ENCODE measurements at places on chromosomes 1 and 21. TPM values are rescaled to one million over a fixed set of nuclear protein-coding genes. Genes with fewer than 3 reads are reported as not detected.

The OR2L8 gene
- not detected for polyA plus RNA-seq

The SH3BGR gene
- 2.1 TPM for polyA plus RNA-seq

The C1orf53 gene
- polyA plus RNA-seq, result 2.7 TPM

The DCDC2B gene
- polyA plus RNA-seq, result not detected

The NLRP3 gene
- 2.4 TPM for polyA plus RNA-seq

The ERICH3 gene
- polyA plus RNA-seq, result not detected

The FCRL1 gene
- 0.09 TPM for polyA plus RNA-seq

The DENND2C gene
- polyA plus RNA-seq, result 0.44 TPM

The SLAMF1 gene
- 3.7 TPM for polyA plus RNA-seq

The PCP4L1 gene
- not detected for polyA plus RNA-seq

The SCCPDH gene
- polyA plus RNA-seq, result 31.3 TPM

The RGS16 gene
- polyA plus RNA-seq, result not detected

The RGS1 gene
- 37.6 TPM for polyA plus RNA-seq

The C8B gene
- not detected for polyA plus RNA-seq

The SPTA1 gene
- not detected for polyA plus RNA-seq

The NPR1 gene
- polyA plus RNA-seq, result not detected

The CFHR2 gene
- polyA plus RNA-seq, result not detected

The MIGA1 gene
- polyA plus RNA-seq, result 11.8 TPM

The LCE4A gene
- polyA plus RNA-seq, result not detected

The SYT11 gene
- 10.4 TPM for polyA plus RNA-seq

The TRIM58 gene
- polyA plus RNA-seq, result 0.12 TPM

The SLAMF6 gene
- polyA plus RNA-seq, result 95.9 TPM

The IFI16 gene
- 53.5 TPM for polyA plus RNA-seq

The CLCA1 gene
- not detected for polyA plus RNA-seq

The HCRTR1 gene
- polyA plus RNA-seq, result not detected

The ESPN gene
- 0.81 TPM for polyA plus RNA-seq

The PODN gene
- not detected for polyA plus RNA-seq

The PTGFR gene
- not detected for polyA plus RNA-seq

The DDAH1 gene
- polyA plus RNA-seq, result not detected

The L1TD1 gene
- not detected for polyA plus RNA-seq

The ATP1A4 gene
- not detected for polyA plus RNA-seq

The ZNF648 gene
- polyA plus RNA-seq, result not detected

The KRTAP12-4 gene
- polyA plus RNA-seq, result not detected

The LCE1C gene
- polyA plus RNA-seq, result not detected

The CNTN2 gene
- polyA plus RNA-seq, result not detected

The DMRTA2 gene
- polyA plus RNA-seq, result not detected

The FALEC gene
- 1.3 TPM for polyA plus RNA-seq

The GNAT2 gene
- polyA plus RNA-seq, result not detected

The SH3GLB1 gene
- 29.8 TPM for polyA plus RNA-seq

The CD1B gene
- polyA plus RNA-seq, result not detected

The HCN3 gene
- not detected for polyA plus RNA-seq

The NEGR1 gene
- polyA plus RNA-seq, result not detected

The JAM2 gene
- polyA plus RNA-seq, result 0.21 TPM

The OR6F1 gene
- polyA plus RNA-seq, result not detected

Measured in naive thymus-derived CD8-positive, alpha-beta T cell (primary cell).